ENCODE measurements at places on chromosomes 2 and 18.

- DNase-seq: no peak
Measured at GRCh38 chr2:207704078-207704477, 7.4 kb upstream of the CCNYL1 start.

DNA sequence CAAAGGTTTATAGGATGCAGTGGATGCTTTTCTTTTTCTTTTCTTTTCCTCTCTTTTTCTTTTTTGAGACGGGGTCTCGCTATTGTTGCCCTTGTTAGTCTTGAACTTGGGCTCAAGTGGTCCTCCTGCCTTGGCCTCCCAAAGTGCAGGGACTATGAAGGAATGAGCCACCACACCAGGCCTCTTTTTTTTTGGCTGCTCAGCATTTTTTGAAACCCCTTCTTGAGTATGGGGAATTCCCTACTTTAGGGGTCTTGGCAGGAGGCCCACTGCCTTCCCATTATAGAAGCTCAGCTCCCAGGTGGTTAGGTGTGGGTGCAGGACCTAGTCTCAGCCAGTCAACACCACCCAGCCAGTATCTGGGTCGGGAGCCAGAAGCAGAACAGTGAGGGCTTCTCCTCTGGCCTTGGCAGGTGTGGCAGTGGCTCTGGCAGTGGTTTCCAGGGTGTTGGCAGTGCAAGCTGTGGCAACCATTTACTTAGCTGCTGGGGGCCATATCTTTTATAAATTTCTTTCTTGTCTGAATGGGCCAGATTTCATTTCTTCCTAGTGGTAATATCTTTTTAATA is 51.4 kb upstream of the ACYP2 start:
- no peak for DNase-seq

GRCh38 chr18:59810735-59811520 is 88.9 kb upstream of the PMAIP1 start:
- no peak for DNase-seq

DNA sequence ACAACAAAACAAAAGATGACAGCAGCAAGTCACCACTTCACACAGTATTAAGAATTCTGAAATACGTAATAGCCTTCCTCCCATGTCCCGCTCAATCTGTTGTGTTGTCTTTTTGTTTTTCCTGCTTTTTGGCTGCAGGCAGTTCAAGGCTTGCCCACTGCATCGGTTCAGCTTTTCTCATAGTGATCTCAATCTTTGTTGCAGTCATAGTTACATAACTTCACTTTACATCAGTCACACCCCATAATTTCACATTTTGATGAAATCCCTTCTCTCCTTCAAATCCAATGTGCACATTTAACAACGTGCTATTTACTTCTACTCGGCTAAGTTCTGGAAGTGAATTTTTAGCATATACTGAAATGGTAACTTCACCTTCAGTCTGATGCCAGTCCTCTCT is 33.8 kb upstream of the HAAO start:
- no peak for DNase-seq

- DNase-seq: no peak
Measured at GRCh38 chr2:30464544-30465170, 17.6 kb downstream of the LCLAT1 start.

- no peak for DNase-seq
Measured at GRCh38 chr2:54574860-54575247, 118.7 kb downstream of the SPTBN1 start.

GRCh38 chr2:100419915-100420314 is 2.4 kb upstream of the CHST10 start:
- no peak for DNase-seq

- DNase-seq: no peak
Measured at GRCh38 chr2:100603948-100604633, 41.3 kb downstream of the PDCL3 start.

GRCh38 chr2:11159574-11160170 is 4.4 kb downstream of the SLC66A3 start:
- no peak for DNase-seq

- no peak for DNase-seq
Measured at GRCh38 chr2:190877436-190877835, 3.2 kb upstream of the GLS start.

DNA sequence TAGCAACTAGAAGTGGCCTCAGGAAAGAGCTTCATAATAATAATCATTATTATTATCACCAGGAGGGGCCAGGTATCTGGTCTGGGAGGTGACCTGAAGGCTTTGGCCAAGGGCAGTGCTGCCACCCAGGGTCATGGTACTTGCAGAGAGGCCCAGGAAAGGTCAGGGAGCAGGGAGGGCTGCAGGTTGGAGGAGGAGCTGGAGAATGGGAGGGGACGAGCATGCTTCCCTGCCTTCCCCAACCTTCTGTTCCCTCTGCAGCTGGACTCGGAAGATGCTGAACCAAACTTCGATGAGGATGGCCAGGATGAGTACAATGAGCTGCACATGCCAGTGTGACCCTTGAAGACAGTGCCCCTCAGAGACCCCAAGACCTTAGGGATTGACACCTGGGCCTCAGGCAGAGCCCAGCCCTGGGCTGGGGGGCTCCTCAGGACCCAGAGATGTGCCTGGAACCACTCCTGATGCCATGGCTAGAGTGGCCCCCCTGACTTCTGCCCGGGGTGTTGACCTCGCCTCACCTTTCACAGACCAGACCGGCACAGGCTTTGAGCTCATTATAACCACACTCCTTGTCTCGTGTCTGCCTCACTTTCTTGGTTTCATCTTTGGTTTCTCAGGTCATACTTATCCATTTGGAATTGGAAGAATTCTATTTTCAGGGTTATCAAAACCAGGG is 14.1 kb downstream of the SLC4A3 start:
- DNase-seq: no peak

DNA sequence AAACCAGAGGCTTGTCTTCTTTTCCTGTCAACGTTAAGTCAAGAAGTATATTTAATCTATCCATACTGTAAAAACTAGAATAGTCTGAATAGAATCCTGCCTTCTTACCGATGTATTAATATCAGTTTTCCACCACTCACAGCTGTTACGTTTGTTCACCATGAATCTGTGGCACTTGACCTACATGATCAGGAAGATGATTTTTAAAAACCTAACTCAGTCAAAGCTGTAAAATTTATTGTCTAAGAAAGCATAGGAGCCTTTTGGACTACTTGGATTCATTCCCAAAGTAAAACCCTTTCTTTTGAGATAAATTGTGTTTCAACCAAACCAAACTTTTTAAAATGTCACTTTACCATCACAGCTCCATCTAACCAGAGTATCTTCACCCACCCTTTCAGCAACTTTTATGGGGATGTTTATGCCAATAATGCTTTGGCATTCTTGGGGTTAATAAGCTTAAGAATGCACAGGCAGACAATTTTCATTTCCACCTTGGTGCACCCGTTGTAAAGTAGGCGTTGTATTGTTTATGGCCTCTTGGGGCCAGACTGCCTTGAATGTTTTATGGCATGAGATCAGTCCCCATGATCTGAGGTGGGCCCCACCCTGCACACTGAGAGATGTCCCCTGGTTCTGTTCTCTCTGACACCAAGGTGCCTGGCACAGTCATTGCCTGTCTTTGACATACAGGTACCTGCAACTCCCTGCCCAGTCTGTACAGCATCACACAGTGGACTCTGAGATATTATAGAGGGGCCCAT is 176.2 kb upstream of the EPAS1 start:
- DNase-seq: no peak

DNA sequence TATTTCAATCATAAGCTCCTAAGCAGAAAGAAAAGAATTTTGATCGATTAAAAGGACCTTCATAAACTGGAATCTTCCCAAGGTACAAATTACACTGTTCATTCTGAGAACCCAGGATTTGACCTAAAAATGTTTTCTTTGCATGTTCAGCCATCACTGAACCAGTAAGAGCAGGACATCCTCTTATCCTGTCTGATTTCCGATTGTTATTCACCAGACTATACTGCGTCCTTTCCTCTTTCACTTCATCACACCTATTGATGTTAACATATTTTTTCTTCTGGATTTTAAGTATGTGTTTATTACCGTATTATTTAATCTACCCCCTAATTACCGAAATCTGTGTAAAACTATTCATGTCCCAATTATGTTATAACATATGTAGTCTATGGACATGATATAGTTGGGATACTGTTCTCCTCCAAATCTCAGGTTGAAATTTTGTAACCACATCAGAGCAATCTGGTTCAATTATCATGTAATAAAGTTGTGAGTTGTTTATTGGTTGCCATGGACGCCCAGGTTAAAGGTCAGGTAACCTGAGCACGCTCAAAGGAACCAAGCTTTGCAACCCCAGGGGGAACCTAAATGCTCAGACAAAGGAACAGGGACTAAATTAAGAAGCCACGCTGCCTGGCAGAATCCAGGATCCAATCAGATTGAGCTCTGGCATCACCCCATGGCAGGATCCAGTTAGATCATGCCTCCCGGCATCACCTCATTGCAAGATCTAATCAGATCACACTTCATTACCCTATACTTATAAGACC is 11.6 kb upstream of the TBC1D8 start:
- DNase-seq: no peak

DNA sequence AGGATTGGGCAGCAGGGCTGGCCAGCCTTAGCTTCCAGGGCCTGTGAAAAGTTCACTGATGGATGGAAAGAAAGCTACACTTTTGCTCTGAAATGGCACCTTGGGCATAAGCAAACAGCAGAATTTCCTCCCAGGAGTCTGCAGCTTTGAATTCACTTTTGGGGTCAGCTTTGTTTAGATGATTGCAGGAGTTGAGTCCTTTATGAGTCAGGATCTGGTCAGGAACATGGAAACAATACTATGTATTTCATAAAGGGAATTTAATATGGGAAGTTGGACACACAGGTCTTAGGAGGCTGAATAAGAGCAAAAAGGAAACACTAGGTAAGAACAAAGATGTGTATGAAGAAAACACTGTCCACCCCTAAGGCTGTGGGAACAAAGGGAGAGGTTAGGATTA is 345.3 kb downstream of the TSN start:
- DNase-seq: no peak

DNA sequence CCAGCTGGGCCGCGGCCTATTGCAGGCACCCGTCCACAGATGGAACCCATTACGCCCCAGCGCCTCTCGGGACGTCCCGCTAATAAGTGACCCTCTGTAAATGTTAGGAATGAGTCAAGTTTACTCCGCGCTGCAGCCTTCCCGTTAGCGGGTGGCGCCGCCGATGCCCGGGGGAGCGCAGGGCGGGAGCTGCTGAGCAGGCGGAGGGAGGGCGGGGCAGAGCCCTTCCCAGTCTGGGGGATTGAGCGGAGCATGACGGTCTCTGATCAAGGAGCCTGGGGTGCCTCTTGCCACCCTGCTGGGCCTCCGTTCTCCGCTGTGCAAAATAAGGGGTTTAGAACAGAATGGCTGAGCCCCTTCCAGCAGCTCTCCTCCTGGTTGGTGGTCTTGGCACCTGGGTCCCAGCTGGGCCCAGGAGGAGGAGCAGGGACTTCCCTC is 10.5 kb downstream of the CROCC2 start:
- peak; percentile 51 for DNase-seq

DNA sequence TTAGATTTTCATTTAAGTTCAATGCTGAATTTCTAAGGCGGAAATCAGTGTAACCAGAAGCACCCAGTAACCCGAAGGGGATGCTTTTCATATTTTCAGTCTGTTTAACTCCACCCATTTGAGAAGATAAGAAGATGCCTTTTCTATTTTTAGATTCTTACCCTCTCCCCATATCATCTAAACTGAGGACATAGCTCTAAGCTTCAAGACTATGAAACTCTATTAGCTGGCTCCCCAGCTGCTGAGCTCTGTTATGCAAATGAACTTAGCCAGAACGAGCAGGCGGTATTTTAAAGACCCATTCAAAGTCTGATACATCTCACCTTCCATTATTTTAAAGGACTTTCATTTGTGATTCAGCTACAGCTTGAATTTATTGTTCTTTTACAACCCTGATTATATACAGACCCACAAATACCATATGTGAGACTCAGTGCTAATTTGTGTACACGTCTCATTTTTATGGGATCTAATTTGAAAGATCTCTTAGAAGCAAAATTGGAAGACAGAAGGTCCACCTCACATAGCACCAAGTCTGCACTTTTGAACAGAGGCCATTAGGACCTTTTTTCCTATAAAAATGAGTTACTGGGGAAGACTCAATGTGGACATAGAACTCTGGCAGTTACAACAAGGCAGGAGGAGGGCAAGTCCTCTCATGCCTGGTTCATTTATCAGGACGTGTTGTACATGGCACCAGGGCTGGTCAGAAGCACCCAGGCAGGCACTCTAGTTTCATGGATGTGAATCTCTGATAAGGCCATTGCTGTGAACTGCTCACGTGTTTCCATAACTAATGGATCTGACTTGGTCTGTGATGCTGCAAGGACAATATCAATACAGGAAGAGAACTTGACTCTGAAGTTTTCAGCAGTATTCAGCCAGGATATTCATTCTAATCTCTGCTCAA is 16.3 kb downstream of the CDC42EP3 start:
- DNase-seq: no peak

DNA sequence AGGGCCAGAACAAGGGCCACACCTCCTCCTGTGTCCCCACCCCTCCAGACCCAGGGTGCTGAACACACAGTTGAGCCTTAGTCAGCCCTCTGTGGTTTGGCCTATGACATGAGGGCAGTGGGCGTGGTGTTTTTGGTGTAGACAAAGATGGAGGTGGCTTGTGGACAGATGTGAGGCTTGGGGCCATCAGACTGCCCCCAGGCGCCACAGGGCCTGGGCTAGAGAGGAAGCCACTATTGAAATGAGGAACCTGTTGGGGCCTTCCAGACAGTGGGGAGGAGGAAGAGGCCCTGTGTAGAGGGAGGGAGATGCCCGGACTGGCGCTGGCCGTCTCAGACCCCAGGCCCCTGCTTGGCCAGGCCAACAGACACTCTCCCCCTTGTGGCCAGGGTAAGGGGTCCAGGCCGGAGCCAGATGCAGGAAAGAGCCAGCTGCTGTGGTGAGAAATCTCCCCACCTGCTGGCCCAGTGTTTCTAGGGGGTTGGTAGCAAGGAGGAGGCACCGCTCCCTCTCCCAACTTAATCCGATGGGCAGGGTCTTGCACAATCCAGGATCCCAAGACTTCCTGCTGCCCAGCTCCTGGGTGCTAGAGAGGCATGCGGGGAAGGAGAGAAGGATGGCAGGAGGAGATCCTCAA is 53.8 kb downstream of the SMAD7 start:
- DNase-seq: no peak

- DNase-seq: no peak
Measured at GRCh38 chr2:152594792-152595191, 122.5 kb downstream of the PRPF40A start.

- DNase-seq: no peak
Measured at GRCh38 chr2:227783404-227784138, 30.1 kb upstream of the CCL20 start.

- DNase-seq: no peak
Measured at GRCh38 chr2:238467792-238468191, 41.1 kb downstream of the ASB1 start.

- DNase-seq: no peak
Measured at GRCh38 chr2:202115479-202115971, 42.5 kb downstream of the KIAA2012 start.

Measured in GOT3 (cell line).